ENCODE measurements at places on chromosomes 11 and 22.
A peak's percentile ranks its signal among the peaks of the same experiment; 100 is the strongest.

DNA sequence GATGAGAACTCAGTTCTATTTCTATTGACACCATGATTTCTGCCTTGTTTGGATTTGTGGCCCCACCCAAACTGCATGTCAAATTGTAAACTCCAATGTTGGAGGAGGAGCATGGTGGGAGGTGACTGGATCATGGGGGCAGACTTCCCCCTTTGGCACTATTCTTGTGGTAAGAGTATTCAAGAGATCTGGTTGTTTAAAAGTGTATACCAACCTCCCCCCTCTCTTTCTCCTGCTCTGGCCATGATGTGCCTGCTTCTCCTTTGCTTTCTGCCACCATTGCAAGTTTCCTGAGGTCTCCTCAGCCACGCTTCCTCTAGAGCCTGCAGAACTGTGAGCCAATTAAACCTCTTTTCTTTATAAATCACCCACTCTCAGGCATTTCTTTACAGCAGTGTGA, 7.9 kb upstream of the FOXRED2 start:
- DNase-seq = no peak

- no peak for DNase-seq
Observed at GRCh38 chr11:94283678-94284077, 20.7 kb upstream of the IZUMO1R start.

- DNase-seq = peak; percentile 73
Observed at GRCh38 chr11:62614275-62614674, 1.2 kb downstream of the ROM1 start.

GRCh38 chr11:126354631-126355323, 709 bp upstream of the ST3GAL4 start:
- DNase-seq = peak; percentile 11

GRCh38 chr22:22210375-22210774, 34.2 kb upstream of the VPREB1 start:
- peak; percentile 65 for DNase-seq

DNA sequence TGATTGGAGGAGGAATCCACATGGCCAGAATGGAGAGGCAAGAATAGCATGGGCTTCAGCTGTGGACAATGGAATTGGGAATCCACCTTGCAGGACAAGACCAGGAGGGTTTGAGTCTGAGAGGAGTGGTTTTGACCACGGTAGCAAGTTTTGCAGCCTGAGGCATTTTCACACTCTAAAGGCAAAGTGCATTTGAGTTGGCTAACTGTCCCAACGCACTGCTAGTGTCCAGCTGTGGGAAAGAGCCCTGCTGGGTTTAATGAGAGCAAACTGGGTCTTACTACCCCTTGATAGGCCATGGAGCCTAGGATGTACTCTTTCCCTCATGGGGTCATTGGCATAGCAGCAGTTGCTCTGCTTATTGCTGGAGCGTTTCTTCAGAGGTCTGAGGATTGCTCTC, at the start of gene OR5B2:
Gene OR5B2 (minus strand): TSS at position 101 of the 400 bp plus-strand sequence. CDS start 4,860 bp downstream, outside the sequence.
- DNase-seq = no peak

- DNase-seq = no peak
Observed at GRCh38 chr11:20444535-20444934, 57.0 kb downstream of the PRMT3 start.

GRCh38 chr22:30885591-30885990, 83.0 kb downstream of the MORC2 start:
- no peak for DNase-seq

- peak; percentile 67 for DNase-seq
Observed at GRCh38 chr11:3614742-3615171, 27.0 kb downstream of the ART5 start.

GRCh38 chr11:108679045-108679444, 14.2 kb downstream of the DDX10 start:
- no peak for DNase-seq

GRCh38 chr22:35376728-35377472, 4.0 kb upstream of the HMOX1 start:
- DNase-seq = peak; percentile 45

DNA sequence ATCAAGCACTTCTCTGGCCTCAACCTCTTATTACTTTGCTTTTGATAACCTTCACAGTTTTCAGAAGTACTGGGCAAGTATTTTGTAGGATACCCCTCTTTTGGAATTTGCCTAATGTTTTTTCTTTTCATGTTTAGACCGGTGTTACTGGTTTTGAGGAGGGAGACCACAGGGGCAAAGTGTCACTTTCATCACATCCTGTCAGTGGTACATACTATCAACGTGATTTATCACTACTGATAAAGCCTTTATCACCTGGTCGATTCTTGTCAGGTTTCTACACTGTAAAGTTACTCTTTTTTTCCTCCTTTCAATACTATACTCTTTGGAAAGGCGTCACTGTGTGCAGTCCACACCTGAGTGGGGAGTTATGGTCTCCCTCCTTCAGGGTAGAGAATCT, 26.7 kb downstream of the QSER1 start:
- no peak for DNase-seq

- DNase-seq = no peak
Observed at GRCh38 chr11:126034039-126034932, 28.4 kb downstream of the CDON start.

DNA sequence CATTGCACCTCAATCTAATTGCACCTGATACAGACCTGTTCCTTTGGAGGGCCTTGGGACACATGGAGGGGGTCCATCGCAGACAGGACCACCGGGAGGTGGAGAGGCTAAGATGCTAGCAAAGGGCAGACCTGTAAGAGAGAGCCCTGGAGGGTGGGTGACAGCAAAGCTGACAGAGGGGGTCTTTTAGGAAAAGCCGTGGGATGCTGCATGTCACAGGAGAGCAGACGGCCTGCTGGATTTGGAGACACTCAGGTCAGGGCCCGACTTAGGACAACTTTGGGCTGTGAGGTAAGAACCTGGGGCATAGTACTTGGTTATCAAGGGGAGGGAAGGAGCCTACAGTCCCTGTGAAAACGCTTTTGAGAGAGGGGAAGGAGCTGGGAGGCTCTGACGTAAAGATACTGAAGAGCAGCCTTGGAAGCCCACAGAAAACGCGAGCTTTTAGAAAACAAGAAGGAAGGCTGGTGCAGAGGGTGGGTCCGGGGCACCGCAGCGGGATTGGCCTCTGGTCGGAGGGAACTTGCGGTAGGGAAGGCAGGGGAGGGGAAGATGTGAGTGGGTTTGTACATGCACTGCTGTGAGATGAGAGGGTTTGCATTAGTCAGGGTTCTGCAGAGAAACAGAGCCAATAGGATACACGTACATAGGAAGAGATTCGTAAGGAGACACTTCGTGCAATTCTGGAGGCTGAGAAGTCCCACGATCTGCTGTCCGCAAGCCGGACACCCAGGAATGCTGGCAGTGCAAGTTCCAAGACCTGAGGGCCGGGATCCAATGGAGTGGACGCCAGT, 868.5 kb downstream of the TBC1D22A start:
- DNase-seq = no peak

DNA sequence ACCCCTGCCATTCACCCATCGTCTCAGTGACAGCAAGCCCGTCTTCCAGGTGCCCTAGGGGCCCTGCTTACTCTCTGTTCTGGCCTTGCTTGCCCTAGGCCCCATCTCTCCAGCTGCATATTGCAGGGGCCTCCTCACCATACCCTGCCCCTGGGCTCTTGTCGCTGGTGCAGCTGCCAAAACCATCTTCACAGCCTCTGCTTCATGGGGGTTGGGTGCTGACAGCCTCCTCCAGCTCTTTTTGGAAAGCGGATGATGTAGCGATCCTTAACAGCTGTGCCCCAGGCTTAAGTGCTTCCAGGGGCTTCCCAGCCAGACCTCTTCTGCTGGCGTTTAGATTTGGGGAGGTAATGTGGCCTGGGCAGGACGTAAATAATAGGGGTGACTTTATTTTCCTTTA, 61.2 kb upstream of the SUSD2 start:
- DNase-seq = no peak

DNA sequence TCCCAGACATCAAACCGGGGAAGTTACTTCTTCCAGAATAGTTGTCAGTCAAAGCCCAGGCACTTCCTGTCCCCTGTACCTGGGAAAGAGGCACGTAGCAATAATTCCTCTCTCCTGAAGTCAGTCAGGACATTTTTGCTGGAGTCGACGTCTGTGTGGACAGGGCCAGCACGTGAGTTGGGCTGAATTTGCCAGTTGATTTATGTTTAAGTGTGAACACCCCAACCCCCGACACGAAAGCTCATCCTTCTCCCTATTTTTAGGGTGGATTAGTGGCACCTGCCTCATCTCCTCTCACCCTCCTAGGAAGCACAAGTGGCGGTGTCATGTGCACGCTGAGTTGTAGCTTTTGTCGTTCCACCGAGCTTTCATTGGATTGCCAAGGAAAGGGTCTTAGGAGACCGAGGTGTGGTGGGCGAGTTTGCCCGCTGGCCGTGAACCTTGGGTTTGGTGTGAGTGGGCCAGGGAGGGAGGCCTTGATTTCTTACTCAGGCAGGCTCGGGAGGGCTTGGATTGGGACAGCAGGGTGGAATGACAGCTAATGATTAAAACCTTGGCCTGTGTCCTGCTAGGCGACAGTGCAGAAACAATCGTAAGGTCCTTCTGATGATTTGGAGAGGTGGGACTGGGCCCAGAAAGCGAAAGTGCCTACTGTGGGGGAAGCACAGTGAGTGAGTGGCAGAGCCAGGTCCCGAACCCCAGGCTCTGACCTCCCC, 87.0 kb upstream of the CRYBB3 start:
- no peak for DNase-seq

GRCh38 chr22:40237788-40238424, 60.2 kb downstream of the TNRC6B start:
- DNase-seq = no peak

DNA sequence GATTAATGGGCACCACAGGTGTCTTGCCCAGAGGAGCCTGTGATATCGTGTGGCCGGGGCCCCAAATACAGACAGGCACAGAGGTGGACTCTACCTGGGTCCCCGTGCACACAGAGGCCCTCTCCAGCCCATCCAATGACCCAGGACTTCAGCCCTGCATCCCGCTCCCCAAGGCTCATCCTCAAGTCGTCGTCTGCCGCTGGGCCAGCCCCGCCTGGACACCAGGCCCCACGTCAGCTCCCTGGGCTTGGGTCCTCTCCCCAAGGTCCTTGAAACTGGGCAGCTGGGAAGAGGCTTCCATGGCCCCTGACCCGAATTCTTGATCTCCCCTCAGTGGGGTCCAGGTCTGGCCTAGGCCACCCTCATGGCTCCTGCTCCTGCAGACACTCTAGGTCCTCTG, 20.2 kb downstream of the SHISAL1 start:
- DNase-seq = no peak

- peak; percentile 48 for DNase-seq
Observed at GRCh38 chr11:34356913-34357700, 703 bp downstream of the ABTB2 start.

GRCh38 chr11:134727636-134728035, 315.6 kb upstream of the B3GAT1 start:
- DNase-seq = no peak

DNA sequence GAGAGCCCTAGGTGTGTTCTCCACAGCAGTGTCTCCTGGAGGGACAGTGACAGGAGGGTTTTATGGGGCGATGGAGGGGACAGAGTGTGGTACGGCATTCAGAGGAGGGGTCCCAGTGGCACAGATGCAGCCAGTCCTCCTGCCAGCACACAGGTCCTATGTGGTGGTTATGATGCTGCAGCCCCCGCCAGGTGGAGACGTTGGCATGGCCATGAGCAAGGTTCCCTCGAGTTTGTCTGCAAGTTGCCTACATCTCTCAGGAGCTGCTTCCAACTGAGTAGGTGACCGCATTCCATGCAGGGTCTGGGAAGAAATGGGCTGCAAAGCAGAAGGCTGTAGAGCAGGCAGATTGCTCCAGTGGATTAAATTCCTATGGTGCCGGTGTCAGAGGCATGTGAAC, 646.0 kb downstream of the TBC1D22A start:
- no peak for DNase-seq

DNA sequence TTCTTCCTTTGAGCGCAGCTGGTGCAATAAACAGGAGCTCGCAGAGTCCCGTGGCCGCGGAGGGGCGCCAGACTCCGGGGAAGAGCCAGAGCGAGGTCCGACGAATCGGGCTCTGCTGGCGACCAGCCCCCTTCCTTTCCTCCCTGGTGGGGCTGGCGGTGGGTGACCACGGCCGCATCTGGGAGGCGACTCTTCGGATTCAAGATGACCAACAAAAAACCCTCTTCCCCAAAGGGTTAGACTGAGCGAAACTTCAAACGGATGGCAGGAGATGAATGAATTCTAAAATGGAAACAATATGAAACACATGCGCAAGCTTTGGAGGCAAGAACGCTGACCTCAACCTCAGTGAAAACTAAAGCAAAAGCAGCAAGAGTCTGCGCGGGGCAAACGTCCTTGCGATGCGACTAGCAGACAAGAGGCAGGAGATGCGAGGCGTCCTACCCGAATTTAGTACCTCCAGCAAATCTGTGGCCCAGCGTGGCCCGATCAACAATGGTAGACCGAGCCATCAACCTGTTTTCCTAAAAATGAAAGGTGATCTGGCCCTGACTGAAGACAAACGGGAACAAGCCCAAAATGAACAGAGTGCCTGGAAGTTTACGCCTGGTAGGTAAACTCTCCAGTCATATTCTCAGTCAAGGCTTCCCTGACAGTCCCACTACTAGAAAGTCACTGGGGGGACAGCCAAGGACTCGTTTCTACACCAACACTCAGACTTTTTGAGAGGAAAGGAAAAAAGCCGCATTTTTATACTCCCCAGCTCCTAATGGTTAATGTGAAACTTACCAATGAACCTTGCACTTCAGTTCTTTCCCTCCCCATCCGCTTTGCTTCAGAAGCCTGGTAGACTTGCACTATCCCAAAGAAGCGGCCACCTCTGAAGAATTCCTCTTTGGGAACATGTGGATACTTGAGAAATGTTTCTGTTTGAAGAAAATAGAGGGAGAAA, 11.6 kb downstream of the MMP3 start:
- DNase-seq = no peak

DNA sequence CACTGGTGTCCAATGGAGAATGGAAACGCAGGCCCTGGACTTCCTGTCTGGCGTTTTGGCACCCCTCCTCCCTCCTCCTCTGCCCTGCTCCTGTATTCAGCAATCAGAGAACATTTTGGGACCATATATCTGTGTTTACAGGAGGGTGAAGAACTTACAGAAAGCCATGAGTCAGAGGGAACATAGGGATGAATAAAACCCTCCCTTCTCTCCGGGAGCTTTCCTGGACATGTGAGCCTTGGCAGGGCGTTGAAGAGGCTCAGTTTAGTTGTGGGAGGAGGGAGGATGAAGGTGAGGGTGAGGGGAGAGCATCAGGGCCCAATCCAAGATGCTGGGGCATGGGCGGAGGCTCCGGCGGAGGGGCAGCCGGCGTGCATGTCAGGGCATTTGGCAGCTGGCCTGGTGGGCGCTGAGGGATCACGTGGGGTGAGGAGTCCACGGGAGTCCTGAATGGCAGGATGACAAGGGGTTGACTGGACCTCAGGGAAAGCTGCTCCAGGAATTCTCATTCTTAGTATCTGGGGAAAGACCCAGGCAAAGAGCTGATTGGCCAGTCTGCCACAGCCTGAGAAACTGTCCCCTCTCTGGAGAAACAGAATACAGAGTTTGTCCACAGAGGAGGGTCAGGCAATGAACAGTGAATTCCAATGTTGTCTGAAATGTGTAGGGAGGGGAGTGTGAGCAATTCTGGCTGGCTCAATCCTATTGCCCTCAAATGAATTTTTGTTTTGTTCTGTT, 28.9 kb downstream of the MICAL2 start:
- DNase-seq = no peak

DNA sequence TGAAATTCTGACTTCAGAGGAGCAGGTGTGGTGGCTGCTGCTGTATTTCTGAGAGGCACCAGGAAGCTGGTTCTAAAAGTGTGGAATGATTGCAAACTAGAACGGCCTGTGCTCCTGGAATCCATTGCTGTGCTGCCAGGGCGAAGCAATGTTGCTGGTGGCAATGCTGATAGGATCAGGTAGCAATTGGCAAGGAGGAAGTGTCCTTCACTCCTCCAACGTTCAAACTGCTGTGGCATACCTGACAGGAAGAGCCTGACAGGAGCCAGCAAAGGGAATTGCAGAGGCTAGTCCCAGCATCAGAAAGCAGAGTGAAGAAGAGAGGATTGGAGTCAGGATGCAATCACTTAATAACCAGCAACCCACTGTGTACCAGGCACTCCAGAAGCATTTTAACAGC, 118.2 kb downstream of the FAR1 start:
- DNase-seq = no peak

Data from stimulated activated CD4-positive, alpha-beta T cell treated with anti-CD3 and anti-CD28 coated beads, Interleukin-4, amount 100 ng/mL, for 24 hours (primary cell).